ENCODE measurements at places on chromosomes 13 and 19. TPM values are rescaled to one million over a fixed set of nuclear protein-coding genes. Genes with fewer than 3 reads are reported as not detected.

The MYH14 gene
- polyA plus RNA-seq, result 221 TPM

The SSC5D gene
- polyA plus RNA-seq, result 4.0 TPM

The PNMA8A gene
- polyA plus RNA-seq, result 6.0 TPM

The ZNF836 gene
- 11.6 TPM for polyA plus RNA-seq

The COX7A1 gene
- 11.5 TPM for polyA plus RNA-seq

The CAMSAP3 gene
- 73.9 TPM for polyA plus RNA-seq

DNA sequence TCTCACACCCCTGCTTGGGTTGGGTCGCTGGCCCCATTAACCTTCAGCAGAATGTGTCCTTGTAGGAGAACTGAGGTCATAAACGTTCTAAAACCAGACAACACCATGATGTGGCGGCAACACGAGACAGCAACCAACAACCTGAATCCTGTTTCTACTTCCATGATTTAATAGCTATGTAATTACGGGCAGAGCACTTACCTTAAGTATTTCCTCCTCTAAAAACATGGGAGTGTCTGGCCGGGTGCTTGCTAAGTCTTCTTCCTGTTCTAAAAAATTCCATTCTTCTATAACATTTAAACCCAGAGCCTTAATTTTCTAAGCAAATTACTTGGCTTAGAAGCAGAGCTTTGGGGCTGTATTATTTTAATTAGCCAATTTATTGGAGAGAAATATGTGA is 33.5 kb upstream of the IRS2 start:
- peaks cover 13% of the 10 kb centered on the region for H3K27me3 ChIP-seq
- H3K4me3 ChIP-seq, result no peak overlapping the region
- H3K4me1 ChIP-seq, result no peaks in the 10 kb centered on the region
- no peaks in the 10 kb centered on the region for H3K36me3 ChIP-seq
- no peak overlapping the region for H3K27ac ChIP-seq

GRCh38 chr19:30577551-30578105 is 205.4 kb downstream of the ZNF536 start:
- H3K36me3 ChIP-seq, result no peaks in the 10 kb centered on the region
- H3K27ac ChIP-seq, result no peak overlapping the region
- H3K4me1 ChIP-seq, result no peaks in the 10 kb centered on the region
- no peak for DNase-seq

DNA sequence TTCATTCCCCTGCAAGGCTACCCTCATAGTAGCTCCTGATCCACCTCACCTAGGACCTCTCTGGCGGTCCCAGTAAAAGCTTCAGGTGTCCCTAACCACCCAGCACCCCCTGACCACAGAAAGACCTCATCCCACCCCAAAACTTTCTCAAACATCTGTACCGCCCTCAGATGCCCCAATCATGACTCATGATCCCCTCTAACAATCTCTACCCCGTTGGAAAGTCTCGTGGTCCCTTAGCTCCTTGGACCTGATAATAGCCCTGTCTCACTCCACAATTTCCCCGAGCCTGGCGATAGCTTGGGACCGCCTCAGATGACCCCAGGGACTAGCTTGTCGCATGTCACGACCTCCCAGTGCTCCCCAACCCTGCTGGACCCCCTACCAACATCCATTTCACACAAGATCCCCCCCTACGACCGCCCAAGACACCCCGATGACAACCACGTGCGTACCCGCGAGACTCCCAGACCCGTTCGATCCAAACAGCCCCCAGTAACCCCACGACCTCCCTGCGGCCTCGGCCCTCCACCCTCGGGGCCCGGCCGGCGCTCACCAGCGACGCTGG is 450 bp downstream of the NDUFA11 start:
- H3K4me1 ChIP-seq, result peaks cover 15% of the 10 kb centered on the region
- peak overlapping the region; percentile 99 for H3K4me3 ChIP-seq
- H3K36me3 ChIP-seq, result peaks cover 18% of the 10 kb centered on the region
- no peaks in the 10 kb centered on the region for H3K27me3 ChIP-seq

- H3K27ac ChIP-seq, result no peak overlapping the region
- no peak overlapping the region for H3K4me3 ChIP-seq
- peaks cover 90% of the 10 kb centered on the region for H3K27me3 ChIP-seq
- no peaks in the 10 kb centered on the region for H3K4me1 ChIP-seq
- no peak for DNase-seq
Measured at GRCh38 chr19:1748115-1748872, 5.0 kb upstream of the ONECUT3 start.

DNA sequence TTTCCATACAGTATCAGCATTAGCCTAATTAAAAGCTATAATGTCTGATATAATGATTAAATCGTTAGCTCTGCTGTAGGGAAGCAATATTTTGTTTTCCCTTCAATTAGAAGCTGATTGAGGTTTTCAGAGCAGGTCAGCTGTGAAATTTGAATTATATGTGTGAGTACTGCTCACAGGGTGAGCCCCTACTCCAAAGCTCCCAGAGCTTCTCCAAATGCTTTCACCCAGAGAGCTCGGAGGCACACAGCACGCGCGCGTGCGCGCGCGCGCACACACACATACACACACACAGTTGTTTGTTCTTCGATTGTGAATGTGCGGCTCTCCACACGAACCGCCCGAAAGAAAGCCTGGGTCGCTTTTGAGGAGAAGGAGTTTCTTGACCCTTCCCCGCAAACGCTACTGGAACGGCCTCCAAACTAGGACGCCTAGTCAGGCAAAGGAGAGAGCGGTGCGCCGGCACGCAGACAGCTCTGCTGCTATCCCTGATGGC is 4.8 kb upstream of the SOX1 start:
- no peak overlapping the region for H3K4me3 ChIP-seq
- no peaks in the 10 kb centered on the region for H3K36me3 ChIP-seq
- no peak for DNase-seq
- peaks cover 92% of the 10 kb centered on the region for H3K27me3 ChIP-seq

GRCh38 chr19:47322058-47322457 is 9.9 kb upstream of the C5AR2 start:
- H3K4me3 ChIP-seq, result no peak overlapping the region
- peaks cover 4% of the 10 kb centered on the region for H3K27me3 ChIP-seq
- H3K4me1 ChIP-seq, result no peaks in the 10 kb centered on the region
- no peaks in the 10 kb centered on the region for H3K36me3 ChIP-seq
- no peak for DNase-seq

DNA sequence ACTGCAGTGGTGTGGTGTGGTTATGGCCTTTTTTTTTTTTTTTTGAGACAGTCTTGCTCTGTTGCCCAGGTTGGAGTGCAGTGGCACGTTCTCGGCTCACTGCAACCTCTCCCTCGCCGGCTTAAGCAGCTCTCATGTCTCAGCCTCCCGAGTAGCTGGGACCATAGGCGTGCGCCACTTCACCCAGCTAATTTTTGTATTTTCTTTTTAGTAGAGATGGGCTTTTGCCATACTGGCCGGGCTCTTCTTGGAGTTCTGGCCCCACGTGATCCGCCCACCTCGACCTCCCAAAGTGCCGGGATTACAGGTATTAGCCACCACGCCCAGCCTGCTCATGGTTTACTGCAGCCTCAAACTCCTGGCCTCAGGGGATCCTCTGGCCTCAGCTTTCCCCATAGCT is 7.0 kb downstream of the PDCD2L start:
- no peak overlapping the region for H3K27ac ChIP-seq
- H3K36me3 ChIP-seq, result peaks cover 33% of the 10 kb centered on the region
- no peaks in the 10 kb centered on the region for H3K4me1 ChIP-seq
- no peak for DNase-seq
- H3K4me3 ChIP-seq, result no peak overlapping the region

GRCh38 chr13:109949397-109949796 is 163.0 kb upstream of the IRS2 start:
- no peak for DNase-seq
- H3K27me3 ChIP-seq, result no peaks in the 10 kb centered on the region
- H3K4me1 ChIP-seq, result no peaks in the 10 kb centered on the region
- H3K4me3 ChIP-seq, result no peak overlapping the region
- no peak overlapping the region for H3K27ac ChIP-seq

GRCh38 chr13:101875091-101875490 is 422.6 kb downstream of the ITGBL1 start:
- H3K27me3 ChIP-seq, result no peaks in the 10 kb centered on the region
- no peak for DNase-seq
- H3K4me3 ChIP-seq, result no peak overlapping the region
- H3K36me3 ChIP-seq, result no peaks in the 10 kb centered on the region

DNA sequence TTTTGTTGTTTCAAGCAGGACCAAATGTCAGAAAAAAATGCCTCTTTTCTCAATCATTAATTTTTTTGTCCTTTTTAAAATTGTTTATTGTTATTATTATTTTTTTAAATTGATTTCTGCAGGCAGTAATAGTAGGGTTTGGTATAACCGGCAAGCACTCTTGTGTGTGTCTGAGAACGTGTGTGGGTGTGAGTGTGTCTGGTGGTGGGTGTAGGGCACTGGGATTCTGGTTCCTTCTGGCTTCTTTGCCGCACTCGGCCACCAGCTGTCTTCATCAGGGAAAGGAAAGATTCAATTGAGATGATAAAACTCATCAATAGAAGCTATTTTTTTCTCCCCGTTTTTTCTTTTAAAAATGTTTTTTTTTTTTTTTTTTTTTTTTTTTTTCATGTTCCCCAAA is 56.4 kb downstream of the IER2 start:
- no peaks in the 10 kb centered on the region for H3K27me3 ChIP-seq
- no peaks in the 10 kb centered on the region for H3K4me1 ChIP-seq
- H3K4me3 ChIP-seq, result no peak overlapping the region
- H3K36me3 ChIP-seq, result no peaks in the 10 kb centered on the region

GRCh38 chr19:11264452-11265176 is 2.3 kb upstream of the DOCK6 start:
- DNase-seq, result peak; percentile 82
- no peaks in the 10 kb centered on the region for H3K27me3 ChIP-seq
- H3K36me3 ChIP-seq, result no peaks in the 10 kb centered on the region

DNA sequence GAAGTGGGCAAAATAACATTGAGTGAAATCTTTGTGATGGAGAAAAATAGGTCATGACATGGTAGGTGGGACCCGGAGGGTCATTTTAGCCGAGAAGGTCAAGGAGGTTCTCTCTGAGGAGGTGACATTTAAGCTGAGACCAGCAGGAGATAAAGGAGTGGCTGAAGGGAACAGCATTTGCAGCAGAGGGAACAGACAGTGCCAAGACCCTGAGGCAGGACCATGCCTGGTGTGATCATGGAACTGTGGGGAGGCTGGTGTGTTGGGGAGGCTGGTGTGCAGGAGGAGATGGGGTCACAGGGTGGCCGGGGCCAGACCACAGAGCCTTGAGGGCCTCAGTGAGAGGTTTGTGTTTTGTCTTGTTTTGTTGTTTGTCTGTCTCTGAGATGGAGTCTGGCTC is 59.4 kb upstream of the KLF2 start:
- DNase-seq, result no peak
- no peak overlapping the region for H3K4me3 ChIP-seq
- no peaks in the 10 kb centered on the region for H3K27me3 ChIP-seq
- no peak overlapping the region for H3K27ac ChIP-seq

GRCh38 chr19:46390866-46391265 is 22.5 kb downstream of the CCDC8 start:
- no peak overlapping the region for H3K27ac ChIP-seq
- peaks cover 55% of the 10 kb centered on the region for H3K36me3 ChIP-seq
- no peak overlapping the region for H3K4me3 ChIP-seq
- peaks cover 2% of the 10 kb centered on the region for H3K4me1 ChIP-seq

DNA sequence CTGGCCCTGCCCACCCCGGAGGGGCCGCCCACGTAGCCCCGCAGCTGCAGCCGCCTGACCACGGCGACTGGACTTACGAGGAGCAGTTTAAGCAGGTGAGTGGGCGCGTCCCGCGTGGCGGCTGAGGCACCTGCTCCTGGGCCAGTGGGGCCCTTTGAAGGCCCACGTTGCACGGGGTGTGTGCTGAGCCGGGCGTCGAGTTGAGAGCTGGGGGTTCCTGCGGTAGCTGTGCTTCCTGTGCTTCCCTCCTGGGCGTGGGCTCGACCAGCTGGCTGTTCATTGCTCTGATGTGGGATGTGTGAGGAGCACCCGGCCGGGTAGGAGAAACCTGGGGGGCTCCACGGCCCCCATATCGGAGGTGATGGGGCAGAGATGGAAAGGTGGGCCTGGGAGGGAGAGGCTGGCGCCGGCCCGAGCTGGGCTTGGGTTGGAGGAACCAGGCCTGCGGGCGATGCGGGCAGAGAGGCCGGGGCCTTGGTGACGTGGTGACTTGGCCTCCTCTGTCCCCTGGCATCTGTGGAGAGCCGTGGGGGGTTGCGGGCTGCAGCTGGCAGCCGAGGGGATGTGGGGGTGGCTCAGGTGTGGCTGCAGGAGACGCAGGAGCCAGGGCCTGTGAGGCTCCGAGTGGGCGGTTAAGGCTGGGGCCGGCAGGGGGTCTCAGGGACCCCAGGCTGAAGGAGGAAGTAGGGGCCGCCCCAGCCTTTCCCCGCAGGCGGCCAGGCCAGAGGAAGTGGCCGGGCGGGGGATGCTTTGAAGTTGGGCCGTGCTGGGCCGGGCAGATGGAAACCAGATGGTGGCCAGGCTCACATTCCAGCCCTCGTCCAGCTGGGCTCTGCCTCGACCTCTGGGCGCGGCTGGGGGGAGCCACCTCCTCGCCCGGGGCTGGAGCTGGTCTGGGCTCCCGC is 7.1 kb downstream of the ARID3A start:
- peaks cover 76% of the 10 kb centered on the region for H3K36me3 ChIP-seq
- peak overlapping the region; percentile 26 for H3K4me3 ChIP-seq
- peak overlapping the region; percentile 72 for H3K27ac ChIP-seq
- peak; percentile 59 for DNase-seq

DNA sequence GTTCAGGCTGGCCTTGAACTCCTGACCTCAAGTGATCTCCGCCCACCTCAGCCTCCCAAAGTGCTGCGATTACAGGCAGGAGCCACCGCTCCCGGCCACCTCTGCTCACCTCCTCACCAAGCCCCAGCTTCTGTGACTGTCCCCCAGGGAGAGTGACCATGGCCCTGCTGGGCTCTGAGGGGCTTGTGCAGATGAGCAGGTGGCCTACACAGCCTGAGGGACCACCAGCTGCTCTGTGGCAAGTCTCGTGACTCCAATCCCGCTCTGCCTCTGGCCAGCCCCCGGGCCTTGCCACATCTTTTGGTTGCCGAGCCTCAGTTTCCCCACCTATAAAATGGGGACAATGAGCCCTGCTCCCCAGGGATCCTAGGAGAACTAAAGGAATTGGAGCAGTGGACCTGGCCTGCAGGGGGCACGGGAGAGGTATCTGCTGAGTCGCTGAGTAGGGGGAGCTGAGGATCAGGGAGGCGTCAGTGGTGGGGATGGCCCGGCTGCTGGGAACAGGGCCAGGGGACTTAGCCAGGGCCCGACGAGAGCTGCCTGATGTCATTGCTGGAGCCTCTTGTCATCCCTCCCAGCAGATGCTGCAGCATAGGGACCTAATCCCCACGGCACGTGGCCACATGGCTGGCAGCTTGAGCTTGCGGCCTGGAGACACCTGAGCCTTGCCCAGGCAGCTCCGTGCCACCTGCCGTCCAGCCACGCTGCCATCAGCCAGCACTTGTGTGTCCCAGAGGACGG is 74.7 kb downstream of the GADD45B start:
- peak overlapping the region; percentile 44 for H3K27ac ChIP-seq
- DNase-seq, result no peak
- no peaks in the 10 kb centered on the region for H3K36me3 ChIP-seq
- peaks cover 4% of the 10 kb centered on the region for H3K4me1 ChIP-seq
- H3K27me3 ChIP-seq, result no peaks in the 10 kb centered on the region

Data from large intestine (tissue), 12 donors.